ENCODE measurements at places on chromosomes 2 and 18.

DNA sequence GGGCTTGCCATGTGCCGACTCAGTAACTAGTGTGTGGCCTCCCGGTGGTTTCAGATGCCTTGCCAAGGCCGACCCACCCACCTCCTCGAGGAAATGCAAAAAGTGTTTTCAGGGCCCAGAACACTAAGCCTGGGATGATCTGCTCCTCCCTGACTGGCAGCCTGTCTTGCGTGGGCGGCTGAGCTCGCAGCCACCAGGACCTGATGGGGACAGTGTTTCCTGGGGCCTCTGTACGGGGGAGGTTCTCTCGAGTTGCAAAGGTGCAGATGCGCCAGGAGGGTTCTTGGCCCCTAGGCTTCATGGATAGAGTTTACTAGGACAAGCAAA is 85.2 kb downstream of the GLI2 start:
- no peak for DNase-seq

DNA sequence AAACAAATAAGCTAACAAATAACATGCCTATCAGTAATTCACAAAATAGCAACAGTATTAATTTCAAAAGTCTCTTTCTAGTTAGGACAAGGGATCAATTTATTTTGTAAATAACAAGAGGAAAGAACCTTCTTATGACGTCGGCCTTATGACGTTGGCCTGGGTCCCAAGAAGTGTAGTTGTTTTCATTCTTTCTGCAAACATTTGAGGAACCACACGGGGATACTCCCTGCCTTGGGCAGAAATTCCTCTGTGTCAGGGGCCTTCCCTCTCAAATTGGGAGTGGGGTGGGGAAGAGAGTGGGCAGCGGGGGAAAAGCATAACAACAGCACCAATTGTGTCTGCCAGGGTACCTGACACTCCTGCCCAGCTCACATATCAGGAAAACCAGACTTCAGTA is 1.3 kb downstream of the CCDC68 start:
- no peak for DNase-seq

DNA sequence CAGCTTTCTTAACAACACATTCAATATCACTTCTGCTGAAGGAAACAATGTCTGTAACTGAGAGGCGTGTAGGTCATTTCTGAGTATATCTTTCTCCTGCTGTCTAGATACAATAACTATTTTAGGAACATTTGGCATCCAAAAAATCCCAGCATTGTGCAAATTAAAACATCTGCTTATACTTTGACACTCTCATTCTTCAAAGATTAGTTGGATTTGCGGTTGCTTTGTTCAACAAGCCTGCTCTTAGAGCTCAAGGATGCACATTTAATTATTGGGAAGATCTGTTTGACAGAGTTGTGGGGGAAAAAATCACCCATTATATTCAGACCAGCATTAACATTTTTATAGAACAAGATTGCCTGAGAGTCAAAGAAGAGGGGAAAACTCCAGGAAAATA is 449.5 kb upstream of the HNRNPA3 start:
- no peak for DNase-seq

- DNase-seq, result no peak
Observed at GRCh38 chr2:128160616-128161275, 69.7 kb downstream of the UGGT1 start.

- no peak for DNase-seq
Observed at GRCh38 chr2:73092146-73092783, 20.5 kb downstream of the RAB11FIP5 start.
